ENCODE measurements at places on chromosomes 5 and 9. TPM values are rescaled to one million over a fixed set of nuclear protein-coding genes. Genes with fewer than 3 reads are reported as not detected.

- no peak for DNase-seq
These were observed 277.9 kb upstream of the CDH9 start for GRCh38 chr5:27316271-27316650.

DNA sequence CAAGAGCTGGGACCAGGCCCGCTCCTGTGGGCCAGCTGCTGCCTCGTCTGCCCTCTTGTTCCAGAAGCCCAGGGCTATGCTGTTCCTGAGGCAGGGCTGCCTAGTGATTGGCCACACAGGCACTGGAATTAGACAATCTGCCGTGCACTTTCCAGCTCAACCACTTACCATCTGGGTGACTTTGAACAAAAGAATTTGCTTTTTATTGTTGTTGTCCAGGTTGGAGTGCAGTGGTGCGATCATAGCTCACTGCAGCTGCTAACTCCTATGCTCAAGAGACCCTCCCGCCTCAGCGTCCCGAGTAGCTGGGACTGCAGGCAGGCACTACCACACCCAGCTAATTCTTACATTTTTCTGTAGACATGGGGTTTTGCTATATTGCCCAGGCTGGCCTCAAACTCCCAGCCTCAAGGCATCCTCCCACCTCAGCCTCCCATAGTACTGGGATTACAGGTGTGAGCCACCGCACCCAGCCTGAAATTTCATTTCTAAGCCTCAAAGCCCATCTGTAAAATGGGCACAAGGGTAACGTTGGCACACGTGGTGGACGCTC is 1.2 kb upstream of the NEK6 start:
- peak; percentile 48 for DNase-seq

DNA sequence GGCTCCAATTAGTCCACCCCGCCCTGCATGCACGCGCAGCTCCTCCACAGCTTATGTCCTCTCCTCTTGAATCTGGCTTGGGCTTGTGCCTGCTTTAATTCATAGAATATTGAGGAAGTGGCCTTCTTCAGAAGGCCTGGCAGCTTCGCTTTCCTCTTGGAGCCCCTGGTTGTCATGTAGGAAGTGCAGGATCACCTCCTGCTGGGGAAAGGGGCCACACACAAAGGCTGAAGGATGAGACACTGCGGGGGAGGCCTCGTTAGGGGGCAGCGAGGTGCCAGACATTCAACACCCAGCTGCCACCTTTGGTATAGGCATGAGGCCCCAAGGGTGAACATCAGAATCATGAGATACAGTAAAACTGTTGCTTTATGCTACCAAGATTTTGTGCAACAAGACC is 2.7 kb upstream of the CNOT6 start:
- peak; percentile 36 for DNase-seq

DNA sequence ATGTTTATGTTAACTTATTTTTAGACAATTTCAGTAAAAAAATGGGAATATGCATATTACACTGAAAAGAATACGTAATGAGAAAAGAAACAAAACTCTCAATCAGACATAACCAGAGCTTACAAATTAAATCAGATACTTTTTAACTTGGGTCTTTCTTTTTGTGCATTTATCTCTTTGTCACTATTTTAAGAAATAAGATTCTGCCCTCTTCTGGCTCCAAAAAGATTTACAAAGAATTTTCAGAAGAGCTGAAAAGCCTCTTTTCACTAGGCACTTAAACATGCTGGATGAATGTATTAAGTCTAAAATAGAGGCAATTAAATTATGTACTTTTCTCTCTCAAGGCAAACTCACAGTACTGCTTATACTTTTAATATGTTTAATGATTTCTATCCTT is 55.5 kb downstream of the CEP120 start:
- no peak for DNase-seq

DNA sequence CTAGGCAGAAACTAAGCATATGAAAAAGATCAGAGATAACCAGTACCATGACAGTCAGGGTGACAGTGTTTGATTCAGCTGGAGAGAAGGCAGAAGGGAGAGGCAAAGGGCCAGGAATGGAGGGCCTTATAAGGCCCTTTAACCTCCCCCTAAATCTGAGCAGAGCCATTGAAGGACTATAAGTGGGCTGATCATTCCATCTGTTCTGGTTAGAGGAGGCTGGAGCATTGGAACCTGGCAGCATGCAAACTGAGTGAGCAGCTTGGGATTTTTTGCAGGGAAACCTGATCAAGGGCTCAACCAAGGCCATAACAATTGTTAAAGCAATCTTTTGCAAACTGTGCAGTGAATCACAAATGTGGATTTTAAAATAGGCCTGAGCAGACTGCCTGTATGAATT is 174.5 kb upstream of the DAP start:
- DNase-seq: no peak

- no peak for DNase-seq
These were observed 72.8 kb downstream of the SNCAIP start for GRCh38 chr5:122384739-122385235.

- no peak for DNase-seq
These were observed 303.6 kb upstream of the ZNF608 start for GRCh38 chr5:125049721-125050702.

- no peak for DNase-seq
These were observed 312.1 kb downstream of the TMEM232 start for GRCh38 chr5:110414360-110414759.

DNA sequence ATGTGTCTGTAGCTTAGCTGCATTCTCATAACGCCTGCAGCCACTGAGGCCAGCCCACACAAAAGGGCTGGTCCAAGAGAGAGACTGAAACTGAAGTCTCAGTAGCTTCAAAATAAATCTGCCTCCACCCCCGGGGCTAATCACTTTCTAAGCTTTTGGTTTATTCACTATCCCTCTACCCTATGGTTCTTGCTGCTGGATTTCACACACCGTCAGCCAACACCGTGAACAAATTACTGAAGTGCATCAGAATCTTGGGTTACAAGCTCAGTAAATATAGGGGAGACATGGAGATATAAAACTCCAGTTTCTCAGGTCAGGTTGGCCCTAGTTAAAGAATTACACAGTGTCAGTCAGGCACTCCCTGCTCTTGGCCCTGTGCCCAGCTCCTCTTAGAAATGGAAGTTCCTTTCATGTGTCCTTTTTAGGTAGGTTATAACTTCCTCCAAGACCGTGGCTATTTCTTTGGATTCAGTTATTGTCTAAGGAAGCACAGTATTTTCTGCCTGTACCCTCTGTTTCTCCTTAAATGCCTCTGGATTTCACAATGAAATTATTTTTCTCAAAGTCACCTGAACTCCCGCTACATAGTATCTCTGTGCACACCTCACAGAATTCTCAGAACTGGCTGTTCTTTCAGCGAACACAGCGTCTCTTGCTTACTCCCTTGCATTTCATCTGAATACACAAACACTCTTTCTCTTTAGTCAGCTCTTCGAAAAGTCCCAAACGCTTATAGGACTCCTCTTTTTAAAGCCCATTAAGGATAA is 112.5 kb downstream of the FAM174A start:
- peak; percentile 69 for DNase-seq

GRCh38 chr9:135815830-135816650 is 91.3 kb downstream of the CAMSAP1 start:
- peak; percentile 52 for DNase-seq

GRCh38 chr5:147690595-147690994 is 91.9 kb downstream of the JAKMIP2 start:
- no peak for DNase-seq

GRCh38 chr5:168724227-168724626 is 145.1 kb upstream of the PANK3 start:
- DNase-seq: no peak

- no peak for DNase-seq
These were observed 2016.6 kb downstream of the MAT2B start for GRCh38 chr5:165521816-165522610.

The FAM114A2 gene
- total RNA-seq: 47.7 TPM

The ACSL6 gene
- total RNA-seq: 0.42 TPM

The EGR1 gene
- total RNA-seq: 669 TPM

The LMBRD2 gene
- total RNA-seq: 9.8 TPM

All from aorta (tissue), 5 donors.